ENCODE measurements at places on chromosomes 6 and 20. TPM values are rescaled to one million over a fixed set of nuclear protein-coding genes. Genes with fewer than 3 reads are reported as not detected.

DNA sequence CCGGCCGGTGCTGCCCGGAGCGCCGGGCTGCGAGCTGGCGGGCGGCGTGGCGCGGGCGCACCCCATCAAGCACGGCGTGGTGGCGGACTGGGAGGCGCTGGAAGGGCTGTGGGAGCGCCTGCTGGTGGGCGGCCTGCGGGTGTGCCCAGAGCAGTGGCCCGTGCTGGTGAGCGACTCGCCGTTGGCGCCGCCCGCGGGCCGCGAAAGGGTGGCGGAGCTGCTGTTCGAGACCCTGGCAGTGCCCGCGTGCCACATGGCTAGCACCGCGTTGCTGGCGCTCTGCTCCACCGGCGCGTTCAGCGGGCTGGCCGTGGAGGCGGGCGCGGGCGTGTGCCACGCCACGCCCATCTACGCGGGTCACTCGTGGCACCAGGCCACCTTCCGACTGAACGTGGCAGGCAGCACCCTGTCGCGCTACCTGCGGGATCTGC lies 517 bp downstream of the ACTL10 start:
- DNase-seq = no peak

DNA sequence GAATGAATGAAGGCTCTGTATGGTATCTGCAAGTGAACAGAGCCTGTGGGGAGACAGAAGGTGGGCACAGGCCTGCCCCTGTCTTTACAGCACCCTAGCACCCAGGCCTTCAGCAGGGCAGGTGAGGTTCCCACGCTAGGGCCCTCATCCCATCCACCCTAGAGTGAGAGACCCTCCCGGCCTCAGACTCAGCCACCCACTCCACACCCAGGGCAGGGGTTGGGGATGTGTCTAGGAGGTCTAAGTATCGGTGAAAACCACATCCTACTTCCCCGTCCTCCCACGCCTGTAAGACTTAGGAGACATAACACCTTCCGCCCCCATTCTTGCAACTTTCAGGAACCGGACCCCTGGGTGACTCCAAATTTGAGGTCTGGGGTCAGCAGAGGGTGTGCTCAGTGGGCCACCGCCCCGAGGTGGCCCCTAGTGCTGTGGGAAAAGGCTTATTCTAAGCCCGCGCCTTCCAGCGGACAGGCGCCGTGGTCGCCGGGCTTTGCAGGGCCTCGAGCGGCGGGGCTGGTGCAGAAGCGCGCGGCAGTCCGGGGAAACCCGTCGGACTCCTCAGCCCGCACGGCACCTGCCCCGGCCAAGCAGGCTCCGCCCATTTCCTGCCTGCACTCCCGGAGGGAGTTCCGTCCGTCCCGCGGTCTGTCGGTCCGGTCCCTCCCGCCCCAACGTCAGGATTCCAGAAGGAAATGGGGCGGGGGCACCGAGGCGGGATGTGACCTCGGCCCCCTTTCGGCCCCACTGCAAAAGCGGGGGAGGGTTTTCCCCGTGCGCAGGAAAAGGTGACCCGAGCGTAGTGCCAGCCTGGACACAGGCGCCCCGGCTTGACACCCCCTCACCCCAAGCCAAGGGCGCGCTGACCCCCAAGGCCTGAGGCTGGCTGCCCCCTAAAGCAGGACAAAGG lies 868 bp downstream of the SAMD10 start:
- DNase-seq = peak; percentile 43

DNA sequence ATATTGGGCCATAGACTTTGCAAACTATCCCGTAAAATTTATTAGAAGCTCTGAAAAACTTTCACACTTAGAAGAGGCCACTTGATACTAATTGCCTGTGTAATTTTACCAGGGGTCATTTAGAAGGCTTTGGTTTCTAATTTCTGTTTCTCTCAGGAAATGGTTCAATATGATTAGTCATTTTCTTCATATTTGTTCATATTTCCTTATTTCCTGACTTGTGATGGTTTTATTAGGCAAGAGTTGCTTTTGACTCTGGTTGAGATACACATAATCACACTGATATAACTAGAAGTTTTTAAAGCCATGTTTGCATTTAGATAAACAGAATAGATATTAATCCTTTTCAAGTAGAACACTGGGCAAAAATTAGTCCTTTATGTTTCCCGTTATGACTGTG lies 11.8 kb upstream of the HBS1L start:
- DNase-seq = no peak

DNA sequence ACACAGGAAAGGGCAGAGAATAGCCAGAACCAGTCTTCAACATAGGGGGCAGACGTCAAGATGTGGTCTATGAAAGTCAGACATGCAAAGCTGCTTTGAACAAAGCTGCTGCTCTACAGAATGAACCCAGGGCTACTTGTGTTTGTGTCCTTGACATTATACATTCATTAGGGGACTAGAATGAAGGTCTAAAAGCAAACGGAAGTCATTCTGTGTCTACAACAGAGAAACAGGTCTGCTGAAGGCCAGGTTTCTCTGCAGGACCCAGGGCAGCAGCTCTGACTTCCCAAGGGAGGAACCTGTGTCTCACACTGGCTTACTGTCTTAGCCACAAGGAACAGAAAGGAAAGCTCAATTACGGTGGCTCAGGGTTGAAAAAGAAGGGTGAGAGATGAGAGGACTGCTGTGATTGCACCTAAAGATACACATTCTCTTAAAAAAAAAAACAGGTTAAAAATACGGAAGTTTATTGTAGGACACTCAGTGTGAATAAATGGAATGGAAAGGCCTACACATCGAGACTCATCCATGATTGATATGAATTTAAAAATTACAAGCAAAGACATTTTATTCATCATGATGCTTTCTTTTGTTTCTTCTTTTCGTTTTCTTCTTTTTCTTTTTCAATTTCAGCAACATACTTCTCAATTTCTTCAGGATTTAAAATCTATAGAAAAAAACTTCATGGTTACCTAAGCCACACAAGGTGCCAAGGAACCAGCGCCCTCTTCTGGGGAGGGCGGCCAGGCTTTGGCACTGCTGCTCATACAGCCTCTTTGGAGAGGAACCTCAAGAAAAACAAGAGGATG lies 6.7 kb downstream of the PSMA7 start:
- DNase-seq = peak; percentile 68

DNA sequence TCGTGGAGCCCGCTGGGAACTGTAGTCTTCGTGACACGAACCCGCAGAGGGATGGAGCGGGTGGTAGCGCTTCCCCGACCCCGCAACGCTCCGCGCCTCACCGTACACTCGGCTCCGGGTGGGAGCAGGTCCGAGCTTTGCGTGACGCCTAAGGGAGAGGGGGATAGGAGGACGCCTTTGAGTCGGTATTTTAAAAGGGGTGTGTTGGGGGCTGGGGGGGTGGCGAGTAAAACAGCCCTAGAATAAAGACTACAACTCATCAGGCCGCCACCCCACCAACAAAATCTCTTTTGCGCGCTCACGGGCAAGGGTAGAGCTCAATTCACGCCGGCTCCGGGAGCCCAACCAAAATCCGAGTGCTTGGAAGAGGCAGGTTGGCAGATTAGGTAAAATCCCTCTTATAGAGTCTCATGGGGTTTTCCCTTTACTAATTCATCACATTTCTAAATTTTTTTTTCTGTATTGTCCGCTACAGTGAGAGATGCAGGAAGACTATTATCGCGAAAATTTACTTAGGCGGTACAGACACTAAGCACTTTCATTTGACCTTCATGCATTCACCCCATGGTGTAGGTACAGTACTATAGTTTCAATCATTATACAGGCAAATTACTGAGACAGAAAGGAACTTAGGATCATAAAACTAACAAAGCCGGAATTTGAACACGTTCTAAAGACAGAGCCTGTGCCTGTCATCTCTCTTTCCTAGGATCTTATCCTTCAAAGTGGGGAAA lies 706 bp upstream of the SNX14 start:
- DNase-seq = peak; percentile 30

DNA sequence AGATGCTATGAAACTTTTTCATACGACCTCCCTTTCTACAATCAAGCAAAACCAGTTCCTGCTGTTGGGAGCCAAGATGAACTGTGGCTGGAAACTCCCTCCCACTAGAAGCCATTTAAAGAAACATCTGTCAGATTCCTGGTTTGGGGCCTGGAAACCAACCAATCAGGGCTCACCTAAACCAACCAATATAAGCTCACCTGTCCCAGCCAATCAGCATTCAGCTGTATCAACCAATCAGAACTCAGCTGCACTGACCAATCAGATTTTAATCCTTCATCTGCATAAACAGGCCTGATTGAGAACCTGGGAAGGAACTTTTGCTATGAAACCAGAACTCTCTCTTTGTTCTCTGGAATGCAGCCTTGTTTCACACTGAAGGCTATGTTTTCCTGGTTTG lies 42.4 kb downstream of the SNX14 start:
- no peak for DNase-seq

DNA sequence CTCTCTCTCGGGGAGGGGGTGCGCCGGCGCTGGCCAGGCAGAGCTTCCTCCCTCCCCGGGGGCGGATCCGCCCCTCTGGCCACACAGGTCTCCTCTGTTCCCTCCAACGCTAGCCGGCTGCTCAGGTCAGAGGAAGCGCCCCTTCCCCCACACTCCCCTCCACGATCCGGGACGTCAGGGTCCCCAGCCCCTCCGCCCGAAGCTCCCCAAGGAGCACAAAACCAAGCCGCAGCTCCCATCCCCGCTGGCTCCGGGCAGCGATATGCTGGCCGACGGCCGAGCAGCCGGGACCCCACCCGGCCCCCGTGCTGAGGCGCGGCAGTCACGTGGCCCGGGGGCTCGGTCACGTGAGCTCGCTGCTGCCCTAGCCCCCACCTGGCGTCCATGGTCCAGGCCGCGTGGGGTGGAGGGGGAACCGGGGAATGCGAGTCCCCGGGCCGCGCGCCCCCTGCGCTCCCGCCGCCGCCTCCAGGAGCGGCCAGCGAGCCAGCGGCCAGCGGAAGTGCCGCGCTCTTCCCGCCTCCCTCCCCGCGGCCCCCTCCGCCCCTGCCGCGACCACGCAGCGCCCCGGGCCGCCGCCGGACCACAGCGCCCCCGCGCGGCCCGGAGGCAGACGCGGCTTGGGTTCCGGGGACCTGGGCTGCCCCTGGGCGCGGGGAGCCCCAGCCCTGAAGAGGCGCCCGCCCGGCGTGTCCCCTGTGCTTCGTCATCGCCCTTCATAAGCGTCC lies at the start of gene SLC35B2:
SLC35B2 (minus strand) TSS at position 504 of the 728 bp plus-strand sequence; CDS start at position 386, 118 bp downstream.
- DNase-seq = peak; percentile 67

GRCh38 chr6:28424163-28424562 lies 19.1 kb downstream of the ZSCAN23 start:
- no peak for DNase-seq

GRCh38 chr6:107337191-107337741 lies 122.1 kb downstream of the PDSS2 start:
- no peak for DNase-seq

DNA sequence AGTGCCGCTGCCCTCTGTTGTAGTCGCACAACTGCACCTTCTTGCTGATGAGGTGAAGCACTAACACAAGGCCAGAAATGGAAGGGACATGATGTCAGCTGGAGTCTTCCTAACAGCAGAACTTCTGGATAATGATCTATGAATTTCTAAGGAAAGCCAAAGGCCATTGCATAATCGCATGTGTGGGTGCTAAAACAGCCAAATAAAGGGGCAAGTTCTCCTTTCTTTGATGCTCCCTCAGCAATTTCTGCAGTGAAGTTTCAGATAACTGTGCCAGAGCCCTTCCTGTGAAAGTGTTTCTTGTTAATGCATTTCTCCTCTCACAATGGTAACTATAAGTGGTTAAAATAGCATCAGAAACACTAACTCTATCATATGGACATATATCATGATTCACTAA lies 8.0 kb upstream of the F13A1 start:
- DNase-seq = no peak

- DNase-seq = no peak
Measured at GRCh38 chr6:90106449-90106848, 190.2 kb downstream of the BACH2 start.

DNA sequence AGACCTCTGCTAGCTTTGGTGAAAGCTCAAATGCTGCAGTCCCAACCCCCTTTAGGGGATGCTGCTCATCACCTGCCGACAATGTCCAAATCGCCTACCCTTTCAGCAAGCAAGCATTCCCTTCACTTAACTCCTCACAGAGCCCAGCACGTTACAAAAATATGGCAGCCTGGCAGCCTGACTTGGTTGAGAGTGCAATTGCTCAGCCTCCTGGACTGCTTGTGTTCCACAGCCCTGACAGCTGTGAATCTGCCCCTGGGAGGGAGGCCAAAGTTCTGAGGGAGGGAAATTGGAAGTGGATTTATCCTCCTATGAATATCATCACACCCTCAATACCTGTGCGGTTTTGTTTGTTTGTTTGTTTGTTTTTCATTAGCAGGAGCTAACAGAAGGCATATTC lies 231.0 kb downstream of the HIVEP2 start:
- DNase-seq = no peak

- no peak for DNase-seq
Measured at GRCh38 chr6:31792090-31792374, 3.5 kb downstream of the VARS1 start.

DNA sequence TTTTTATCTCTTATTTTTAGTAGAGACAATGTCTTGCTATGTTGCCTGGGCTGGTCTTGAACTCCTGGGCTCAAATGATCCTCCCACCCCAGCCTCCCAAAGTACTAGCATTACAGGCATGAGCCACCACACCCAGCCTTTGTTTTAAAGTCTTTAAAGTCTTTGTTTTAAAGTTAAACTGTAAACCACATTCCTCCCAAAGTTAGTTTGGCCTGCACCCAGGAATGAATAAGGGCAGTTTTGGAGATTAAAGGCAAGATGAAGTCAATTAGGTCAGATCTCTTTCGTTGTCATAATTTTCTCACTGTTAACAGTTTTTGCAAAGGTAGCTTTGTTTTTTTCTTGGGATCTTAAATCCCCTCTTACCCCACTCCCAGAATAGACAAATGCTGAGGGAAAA lies 63.8 kb downstream of the UBR2 start:
- no peak for DNase-seq

GRCh38 chr20:60049601-60050000 lies 91.4 kb downstream of the CDH26 start:
- DNase-seq = peak; percentile 25

DNA sequence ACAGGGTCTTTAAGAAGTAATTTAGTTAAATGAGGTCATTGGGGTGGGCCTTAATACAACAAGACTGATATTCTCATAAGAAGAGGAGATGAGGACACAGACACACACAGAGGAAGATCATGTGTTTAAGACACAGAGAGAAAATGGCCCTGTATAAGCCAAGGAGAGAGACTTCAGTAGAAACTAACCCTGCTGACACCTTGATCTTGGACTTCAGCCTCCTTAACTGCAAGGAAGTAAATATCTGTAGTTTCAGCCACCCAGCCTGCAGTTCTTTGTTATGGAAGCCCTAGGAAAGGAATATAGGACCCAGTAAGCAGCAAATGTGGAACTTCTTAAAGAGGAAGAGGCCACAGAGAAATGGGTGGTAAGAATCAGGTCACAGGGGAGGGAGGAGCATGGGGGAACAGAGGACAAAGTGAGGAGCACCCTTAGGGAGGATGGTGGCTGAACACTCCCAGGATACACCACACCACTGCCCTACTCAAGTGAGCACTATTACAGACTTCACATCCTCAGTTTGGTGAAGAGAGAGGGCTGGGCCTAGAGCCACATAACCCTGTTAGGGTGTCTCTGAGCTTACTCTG lies 762 bp downstream of the SIRPB1 start:
- peak; percentile 0 for DNase-seq

GRCh38 chr6:7865781-7866180 lies 44.8 kb downstream of the TXNDC5 start:
- no peak for DNase-seq

- DNase-seq = peak; percentile 36
Measured at GRCh38 chr6:30411515-30412207, 66.7 kb downstream of the RPP21 start.

Gene KHDC3L
- polyA plus RNA-seq = not detected

Gene SLC35D3
- polyA plus RNA-seq = not detected

Gene RUNX2
- 4.7 TPM for polyA plus RNA-seq

Gene MAFB
- polyA plus RNA-seq = 0.10 TPM

Gene TINAG
- not detected for polyA plus RNA-seq

Gene STXBP5
- polyA plus RNA-seq = 11.3 TPM

Gene DNMT3B
- 1.9 TPM for polyA plus RNA-seq

Gene XKR7
- not detected for polyA plus RNA-seq

Data from IMR-90 (cell line).